Mononuclear cell (primary cell): ENCODE measurements at places on chromosomes 1 and 21. TPM values are rescaled to one million over a fixed set of nuclear protein-coding genes. Genes with fewer than 3 reads are reported as not detected.

Gene WNT3A
- total RNA-seq = not detected

Gene OLIG2
- 0.21 TPM for total RNA-seq

Gene HEYL
- total RNA-seq = not detected

Gene CENPL
- total RNA-seq = 5.2 TPM

Gene LUZP1
- 20.1 TPM for total RNA-seq

Gene RCAN3
- total RNA-seq = 122 TPM

Gene PTGER3
- 0.52 TPM for total RNA-seq
